ENCODE measurements at places on chromosomes 1 and 21. TPM values are rescaled to one million over a fixed set of nuclear protein-coding genes. Genes with fewer than 3 reads are reported as not detected.
A peak's percentile ranks its signal among the peaks of the same experiment; 100 is the strongest.

- H3K27ac ChIP-seq: no peak overlapping the region
- H3K36me3 ChIP-seq: no peaks in the 10 kb centered on the region
- H3K27me3 ChIP-seq: no peaks in the 10 kb centered on the region
- no peak overlapping the region for H3K4me3 ChIP-seq
- no peak for DNase-seq
- H3K4me1 ChIP-seq: no peaks in the 10 kb centered on the region
Measured at GRCh38 chr21:38377165-38378088, 120.6 kb downstream of the KCNJ15 start.

GRCh38 chr1:98939471-98939870, 65.2 kb downstream of the PLPPR5 start:
- peaks cover 11% of the 10 kb centered on the region for H3K4me1 ChIP-seq
- H3K27ac ChIP-seq: no peak overlapping the region
- no peak overlapping the region for H3K4me3 ChIP-seq
- H3K36me3 ChIP-seq: no peaks in the 10 kb centered on the region
- H3K27me3 ChIP-seq: no peaks in the 10 kb centered on the region

- peak overlapping the region; percentile 89 for H3K27ac ChIP-seq
- peak; percentile 90 for DNase-seq
- no peaks in the 10 kb centered on the region for H3K27me3 ChIP-seq
- H3K36me3 ChIP-seq: no peaks in the 10 kb centered on the region
Measured at GRCh38 chr1:206890125-206891060, 6.8 kb upstream of the IL24 start.

GRCh38 chr1:25672763-25673409, 56.3 kb downstream of the MAN1C1 start:
- peak; percentile 53 for DNase-seq
- H3K36me3 ChIP-seq: no peaks in the 10 kb centered on the region
- peaks cover 2% of the 10 kb centered on the region for H3K27me3 ChIP-seq

Gene IFNAR1
- 17.5 TPM for total RNA-seq

DNA sequence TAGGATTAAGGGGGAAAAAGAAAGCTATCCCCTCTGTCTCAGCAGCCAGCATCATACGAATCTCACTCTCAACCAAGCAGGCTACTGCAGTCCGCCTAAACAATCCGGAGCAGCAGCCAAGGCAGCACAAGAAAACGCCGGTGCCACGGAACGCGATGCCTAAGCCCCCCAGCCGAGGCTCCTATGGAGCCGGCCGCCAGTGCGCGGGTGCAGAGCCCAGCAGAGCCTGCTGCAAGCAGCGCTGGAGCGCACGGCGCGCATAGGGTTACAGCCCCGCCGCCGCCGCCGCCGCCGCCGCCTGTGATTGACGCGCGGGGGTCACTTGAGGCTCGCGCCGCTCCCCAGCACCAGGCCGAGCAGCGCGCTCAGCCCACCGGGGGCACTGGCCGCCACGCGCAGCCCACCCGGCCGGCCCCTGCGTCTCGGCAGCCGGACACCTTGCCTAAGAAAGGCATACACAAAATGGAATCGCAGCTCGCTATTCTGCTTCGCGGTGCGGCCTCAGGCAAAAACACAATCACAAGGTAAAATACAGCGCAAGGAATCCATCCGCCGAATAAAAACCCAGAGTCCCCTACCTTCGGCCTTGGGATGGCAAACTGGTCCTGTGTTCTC, 780 bp downstream of the HIVEP3 start:
- peaks cover 6% of the 10 kb centered on the region for H3K4me1 ChIP-seq
- no peak overlapping the region for H3K27ac ChIP-seq
- H3K36me3 ChIP-seq: no peaks in the 10 kb centered on the region
- no peaks in the 10 kb centered on the region for H3K27me3 ChIP-seq

GRCh38 chr1:247961791-247962190, 3.2 kb upstream of the OR2AK2 start:
- no peak overlapping the region for H3K27ac ChIP-seq
- DNase-seq: no peak
- H3K4me3 ChIP-seq: no peak overlapping the region
- H3K27me3 ChIP-seq: no peaks in the 10 kb centered on the region

Gene BARHL2
- not detected for total RNA-seq

Gene CD34
- under 0.01 TPM for total RNA-seq

DNA sequence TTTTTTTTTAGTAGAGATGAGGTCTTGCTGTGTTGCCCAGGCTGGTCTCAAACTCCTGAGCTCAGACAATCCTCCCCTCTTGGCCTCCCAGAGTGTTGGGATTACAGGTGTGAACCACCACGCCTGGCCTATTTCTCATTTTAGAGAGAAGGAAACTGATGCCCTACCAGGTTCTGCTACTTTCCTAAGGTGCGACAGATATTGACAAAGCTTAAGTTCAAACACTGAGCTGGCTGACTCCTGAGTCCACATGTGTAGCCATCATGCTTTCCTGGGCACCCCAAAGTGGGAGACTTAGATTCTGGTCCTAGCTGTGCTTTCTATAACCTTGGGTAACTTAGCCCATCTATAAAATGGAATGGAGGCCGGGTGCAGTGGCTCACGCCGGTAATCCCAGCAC, 5.1 kb upstream of the TMEM222 start:
- no peaks in the 10 kb centered on the region for H3K36me3 ChIP-seq
- no peak for DNase-seq
- H3K27me3 ChIP-seq: no peaks in the 10 kb centered on the region
- H3K4me1 ChIP-seq: peaks cover 8% of the 10 kb centered on the region
- H3K27ac ChIP-seq: no peak overlapping the region
- no peak overlapping the region for H3K4me3 ChIP-seq

- DNase-seq: no peak
- no peaks in the 10 kb centered on the region for H3K4me1 ChIP-seq
- H3K4me3 ChIP-seq: no peak overlapping the region
- H3K36me3 ChIP-seq: no peaks in the 10 kb centered on the region
- H3K27ac ChIP-seq: no peak overlapping the region
Measured at GRCh38 chr1:31923901-31924535, 14.2 kb downstream of the PTP4A2 start.

Gene PUSL1
- total RNA-seq: 13.1 TPM

Gene VASH2
- 1.0 TPM for total RNA-seq

Gene MROH9
- 0.26 TPM for total RNA-seq

DNA sequence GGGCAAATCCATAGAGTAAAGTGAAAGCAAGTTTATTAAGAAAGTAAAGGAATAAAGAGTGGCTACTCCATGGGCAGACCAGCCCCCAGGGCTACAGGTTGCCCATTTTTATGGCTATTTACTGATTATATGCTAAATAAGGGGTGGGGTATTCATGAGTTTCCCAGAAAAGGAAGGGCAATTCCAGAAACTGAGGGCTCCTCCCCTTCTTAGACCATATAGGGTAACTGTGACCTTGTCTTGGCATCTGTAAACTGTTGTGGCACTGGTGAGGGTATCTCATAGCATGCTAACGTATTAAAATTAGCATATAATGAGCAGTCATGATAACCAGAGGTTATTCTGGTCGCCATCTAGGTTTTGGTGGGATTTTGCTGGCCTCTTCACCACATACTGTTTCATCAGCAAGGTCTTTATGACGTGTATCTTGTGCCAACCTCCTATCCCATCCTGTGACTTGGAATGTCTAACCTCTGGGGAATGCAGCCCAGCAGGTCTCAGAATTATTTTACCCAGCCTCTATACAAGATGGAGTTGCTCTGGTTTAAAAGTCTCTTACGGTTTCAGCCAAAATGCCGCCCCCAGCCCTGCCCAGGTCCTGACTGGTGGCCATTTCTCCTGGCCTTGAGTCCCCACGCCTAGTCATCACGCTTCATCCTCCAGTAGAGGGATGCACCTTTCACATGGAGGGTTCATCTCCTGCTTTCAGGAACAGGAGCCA, 982 bp upstream of the TRIM17 start:
- H3K27ac ChIP-seq: no peak overlapping the region
- H3K36me3 ChIP-seq: no peaks in the 10 kb centered on the region
- no peaks in the 10 kb centered on the region for H3K4me1 ChIP-seq
- H3K4me3 ChIP-seq: no peak overlapping the region
- H3K27me3 ChIP-seq: peaks cover 12% of the 10 kb centered on the region

DNA sequence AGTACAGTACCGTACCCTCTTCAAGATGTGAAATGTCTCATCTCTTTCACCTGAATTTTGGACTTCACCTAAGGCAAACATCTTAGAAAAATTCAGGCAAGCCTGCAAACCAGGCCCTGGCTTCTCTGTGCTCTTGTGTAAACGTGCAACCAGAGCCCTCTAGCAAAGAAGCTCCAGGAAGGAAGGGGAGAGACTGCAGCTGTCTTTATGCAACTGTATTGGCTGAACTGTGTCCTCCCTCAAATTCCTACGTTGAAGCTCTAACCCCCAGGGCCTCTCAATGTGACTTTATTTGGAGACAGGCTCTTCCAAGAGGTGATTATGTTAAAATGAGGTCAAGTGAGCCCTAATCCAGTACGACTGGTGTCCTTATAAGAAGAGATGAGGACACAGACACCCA, 60.3 kb downstream of the SLC45A1 start:
- DNase-seq: peak; percentile 78
- H3K27me3 ChIP-seq: no peaks in the 10 kb centered on the region
- H3K36me3 ChIP-seq: peaks cover 4% of the 10 kb centered on the region

Gene CNKSR1
- total RNA-seq: not detected

- H3K36me3 ChIP-seq: no peaks in the 10 kb centered on the region
- no peaks in the 10 kb centered on the region for H3K4me1 ChIP-seq
- H3K27me3 ChIP-seq: no peaks in the 10 kb centered on the region
- no peak overlapping the region for H3K27ac ChIP-seq
- no peak for DNase-seq
Measured at GRCh38 chr21:40846103-40846502, 855 bp downstream of the DSCAM start.

Gene DCDC2B
- total RNA-seq: not detected

DNA sequence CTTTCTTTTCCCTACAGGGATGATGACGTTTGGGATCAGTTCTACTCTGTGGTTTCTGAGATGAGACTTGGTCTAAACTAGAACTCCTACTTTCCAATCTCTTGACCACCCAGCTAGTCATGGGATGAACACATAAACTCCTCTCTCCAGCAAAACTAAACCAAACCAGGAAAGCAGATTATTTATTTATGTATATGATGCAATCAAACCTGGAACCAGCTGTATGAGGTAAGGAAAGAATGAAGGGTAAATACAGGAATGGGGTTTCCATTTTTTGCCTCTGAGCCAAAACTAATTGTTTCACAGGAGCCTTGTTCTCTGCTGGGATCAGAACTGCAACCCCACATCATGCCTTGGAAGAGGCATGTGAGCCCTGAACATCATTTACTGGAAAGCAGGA, 3.3 kb upstream of the AGT start:
- H3K27me3 ChIP-seq: no peaks in the 10 kb centered on the region
- no peak overlapping the region for H3K4me3 ChIP-seq
- H3K36me3 ChIP-seq: no peaks in the 10 kb centered on the region
- H3K27ac ChIP-seq: no peak overlapping the region
- peak; percentile 18 for DNase-seq

Gene DIO1
- total RNA-seq: not detected

- no peak overlapping the region for H3K4me3 ChIP-seq
- no peaks in the 10 kb centered on the region for H3K36me3 ChIP-seq
- H3K4me1 ChIP-seq: no peaks in the 10 kb centered on the region
- H3K27me3 ChIP-seq: no peaks in the 10 kb centered on the region
- H3K27ac ChIP-seq: no peak overlapping the region
Measured at GRCh38 chr1:70979313-70979712, 68.3 kb downstream of the PTGER3 start.

Gene SLC6A17
- total RNA-seq: under 0.01 TPM

- peaks cover 2% of the 10 kb centered on the region for H3K36me3 ChIP-seq
- H3K4me3 ChIP-seq: no peak overlapping the region
- peaks cover 21% of the 10 kb centered on the region for H3K4me1 ChIP-seq
- no peak for DNase-seq
Measured at GRCh38 chr1:18919197-18919905, 17.0 kb upstream of the ALDH4A1 start.

Gene NTNG1
- total RNA-seq: 4.4 TPM

- no peaks in the 10 kb centered on the region for H3K4me1 ChIP-seq
- no peak for DNase-seq
- no peaks in the 10 kb centered on the region for H3K36me3 ChIP-seq
- no peak overlapping the region for H3K4me3 ChIP-seq
- H3K27me3 ChIP-seq: no peaks in the 10 kb centered on the region
Measured at GRCh38 chr21:45108808-45109781, 34.7 kb downstream of the ADARB1 start.

- H3K4me3 ChIP-seq: no peak overlapping the region
- H3K27me3 ChIP-seq: no peaks in the 10 kb centered on the region
- H3K36me3 ChIP-seq: no peaks in the 10 kb centered on the region
- no peaks in the 10 kb centered on the region for H3K4me1 ChIP-seq
- H3K27ac ChIP-seq: no peak overlapping the region
- DNase-seq: no peak
Measured at GRCh38 chr1:71829346-71829745, 453.0 kb downstream of the NEGR1 start.

DNA sequence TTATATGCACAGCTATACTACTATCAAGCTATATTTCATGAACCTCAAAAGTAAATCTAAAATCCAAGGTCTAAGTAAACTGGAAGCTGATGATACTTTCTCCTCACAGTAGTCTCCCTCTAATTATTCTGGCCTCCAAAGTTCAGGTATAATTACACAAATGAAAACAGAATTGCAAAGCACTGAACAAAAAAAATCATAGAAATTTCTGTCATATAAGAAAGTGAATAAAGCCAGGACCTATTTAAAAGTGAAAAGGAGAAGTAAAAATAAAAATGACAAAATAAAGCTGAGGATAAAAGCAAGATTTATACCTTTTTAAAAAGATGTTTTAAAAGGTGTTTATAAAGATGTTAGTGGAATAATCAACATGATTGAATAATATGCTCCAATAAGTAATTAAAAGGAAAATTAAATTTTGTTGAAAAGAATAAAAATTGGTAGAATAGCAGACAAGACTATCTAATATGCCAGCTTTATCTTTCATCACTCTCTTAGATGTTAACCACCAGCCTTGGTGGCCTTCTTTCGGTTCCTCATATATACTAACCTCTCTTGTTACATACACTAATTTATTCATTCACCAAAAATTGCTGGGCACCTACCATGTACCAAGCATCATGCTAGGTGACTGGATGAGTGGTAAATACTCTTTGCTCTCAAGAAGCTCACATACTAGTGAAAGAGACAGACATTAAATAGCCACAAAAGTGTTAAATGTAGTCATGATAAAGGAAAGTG, 25.1 kb downstream of the SHCBP1L start:
- H3K4me3 ChIP-seq: no peak overlapping the region
- H3K4me1 ChIP-seq: no peaks in the 10 kb centered on the region
- no peaks in the 10 kb centered on the region for H3K27me3 ChIP-seq
- H3K27ac ChIP-seq: no peak overlapping the region
- no peaks in the 10 kb centered on the region for H3K36me3 ChIP-seq

Gene PROX1
- total RNA-seq: under 0.01 TPM

- peak; percentile 99 for DNase-seq
- H3K27ac ChIP-seq: peak overlapping the region; percentile 96
- peaks cover 24% of the 10 kb centered on the region for H3K4me1 ChIP-seq
- H3K27me3 ChIP-seq: no peaks in the 10 kb centered on the region
- H3K36me3 ChIP-seq: no peaks in the 10 kb centered on the region
- peak overlapping the region; percentile 19 for H3K4me3 ChIP-seq
Measured at GRCh38 chr1:24018611-24019580, 38.8 kb upstream of the SRSF10 start.

Gene FLG2
- total RNA-seq: not detected

- H3K4me1 ChIP-seq: no peaks in the 10 kb centered on the region
- DNase-seq: no peak
- no peak overlapping the region for H3K27ac ChIP-seq
- H3K4me3 ChIP-seq: no peak overlapping the region
- no peaks in the 10 kb centered on the region for H3K36me3 ChIP-seq
Measured at GRCh38 chr1:165253818-165254254, 102.7 kb downstream of the LMX1A start.

- DNase-seq: no peak
- H3K4me3 ChIP-seq: no peak overlapping the region
- no peaks in the 10 kb centered on the region for H3K27me3 ChIP-seq
- no peaks in the 10 kb centered on the region for H3K36me3 ChIP-seq
- H3K27ac ChIP-seq: no peak overlapping the region
Measured at GRCh38 chr1:233518344-233518743, 95.6 kb upstream of the KCNK1 start.

Gene AADACL3
- total RNA-seq: not detected

All from fibroblast of lung (primary cell).